ENCODE measurements at places on chromosomes 4 and X.

- DNase-seq = no peak
Observed at GRCh38 chrX:82756272-82756671, 751.8 kb upstream of the POU3F4 start.

DNA sequence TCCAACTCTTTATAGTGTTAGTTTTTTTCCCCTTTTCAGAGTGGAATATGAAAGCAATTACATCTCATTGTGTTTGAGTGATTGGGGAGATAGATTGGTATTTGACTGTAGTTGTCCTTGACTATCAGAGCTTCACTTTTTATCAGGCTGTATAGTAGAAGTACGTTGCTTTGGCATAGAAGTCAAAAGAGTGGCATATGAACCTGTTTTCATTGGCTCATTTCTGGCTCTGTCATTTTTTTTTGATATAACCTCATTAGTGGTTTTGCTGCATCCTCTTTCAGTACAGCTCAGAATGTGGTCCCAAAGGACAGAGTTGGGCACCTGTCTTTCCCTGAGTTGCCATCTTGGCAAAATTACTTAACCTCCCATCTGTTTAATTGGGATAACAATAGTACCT is 1.4 kb downstream of the TMA16 start:
- no peak for DNase-seq

- no peak for DNase-seq
Observed at GRCh38 chrX:145825896-145826295, 8.3 kb downstream of the SLITRK2 start.

DNA sequence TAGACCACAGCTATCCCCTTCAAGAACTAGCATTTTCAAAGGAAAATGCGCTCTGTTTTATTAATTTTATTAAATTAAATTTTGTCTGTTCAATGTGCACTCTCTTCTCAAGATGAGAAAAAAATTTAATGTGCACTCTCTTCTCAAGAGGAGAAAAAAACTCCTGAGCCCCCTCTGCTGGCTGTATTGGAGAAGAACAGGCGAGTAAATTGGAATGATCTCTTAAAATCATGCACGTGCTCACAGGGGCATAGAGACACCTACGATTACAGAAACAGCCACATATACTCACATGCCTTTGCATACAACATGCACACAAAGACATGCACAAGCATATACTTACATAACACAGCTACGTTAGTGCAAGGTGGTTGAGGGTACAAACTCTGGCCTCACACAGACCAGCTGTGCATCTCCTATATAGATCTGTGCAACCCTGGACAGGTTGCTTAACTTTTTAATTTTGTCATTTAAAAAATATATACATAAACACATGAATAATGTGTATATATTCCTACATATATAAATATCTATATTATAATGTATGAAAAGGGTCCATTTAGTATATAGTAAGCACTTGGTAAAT is 176.2 kb upstream of the CXorf66 start:
- DNase-seq = no peak

- no peak for DNase-seq
Observed at GRCh38 chr4:169359961-169360360, 89.2 kb upstream of the SH3RF1 start.

DNA sequence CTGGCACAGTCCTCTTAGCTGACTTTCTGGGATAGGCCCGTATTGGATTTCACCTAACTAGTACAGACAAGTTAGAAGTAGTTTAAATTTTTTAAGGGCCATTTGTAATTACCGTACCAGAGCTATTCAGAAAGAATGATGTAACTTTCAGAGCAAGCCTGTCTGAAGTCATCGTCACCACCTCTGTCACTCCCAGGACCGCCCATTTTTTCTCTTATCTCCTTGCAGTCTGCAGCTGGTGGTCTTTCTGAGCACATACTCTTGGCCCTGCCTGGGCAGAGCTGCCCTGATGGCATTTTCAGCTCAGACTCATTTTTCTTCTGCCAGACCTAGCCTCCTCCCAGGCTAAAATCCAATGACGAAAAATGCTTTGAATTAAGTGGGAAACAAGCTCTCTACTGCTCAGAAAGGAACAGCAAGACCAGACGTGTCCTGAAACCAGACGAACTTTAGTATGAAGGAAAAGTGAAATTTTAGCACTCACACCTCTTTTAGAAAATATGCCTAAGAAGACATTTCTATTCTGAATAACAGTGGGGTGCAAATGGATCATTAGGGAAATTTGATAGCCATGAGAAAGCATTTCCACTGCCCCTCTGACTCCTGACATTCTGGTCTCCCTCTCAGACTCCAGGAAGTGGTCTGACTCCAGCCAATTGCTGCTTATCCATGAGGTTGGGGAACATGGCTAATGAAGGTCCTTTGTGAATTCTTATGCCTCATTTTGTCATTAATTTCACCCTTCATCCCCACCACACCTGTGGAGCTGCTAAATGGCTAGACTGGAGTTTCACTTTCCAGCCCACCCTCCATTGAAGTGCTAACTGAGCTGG is 162.4 kb upstream of the GYPA start:
- no peak for DNase-seq

DNA sequence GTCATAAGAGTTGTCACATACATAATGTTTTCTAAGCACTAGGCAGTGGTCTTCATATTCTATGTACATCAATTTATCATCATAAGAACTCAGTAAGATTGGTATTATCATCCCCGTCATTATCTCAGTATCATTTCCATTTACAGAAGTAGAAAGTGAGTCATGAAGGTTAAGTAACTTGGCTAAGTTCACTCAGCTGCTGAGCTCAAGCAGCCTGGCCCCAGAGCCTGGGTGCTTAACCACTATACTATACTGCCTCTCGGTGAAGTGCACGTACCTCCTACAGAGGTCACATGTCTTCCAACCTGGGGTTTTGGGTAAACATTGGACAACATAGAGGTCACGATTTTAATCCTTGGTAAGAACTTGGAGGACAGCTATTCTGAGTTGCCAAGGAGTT is 161.5 kb upstream of the GATB start:
- DNase-seq = no peak

- DNase-seq = no peak
Observed at GRCh38 chr4:88196013-88196365, 37.5 kb upstream of the ABCG2 start.

DNA sequence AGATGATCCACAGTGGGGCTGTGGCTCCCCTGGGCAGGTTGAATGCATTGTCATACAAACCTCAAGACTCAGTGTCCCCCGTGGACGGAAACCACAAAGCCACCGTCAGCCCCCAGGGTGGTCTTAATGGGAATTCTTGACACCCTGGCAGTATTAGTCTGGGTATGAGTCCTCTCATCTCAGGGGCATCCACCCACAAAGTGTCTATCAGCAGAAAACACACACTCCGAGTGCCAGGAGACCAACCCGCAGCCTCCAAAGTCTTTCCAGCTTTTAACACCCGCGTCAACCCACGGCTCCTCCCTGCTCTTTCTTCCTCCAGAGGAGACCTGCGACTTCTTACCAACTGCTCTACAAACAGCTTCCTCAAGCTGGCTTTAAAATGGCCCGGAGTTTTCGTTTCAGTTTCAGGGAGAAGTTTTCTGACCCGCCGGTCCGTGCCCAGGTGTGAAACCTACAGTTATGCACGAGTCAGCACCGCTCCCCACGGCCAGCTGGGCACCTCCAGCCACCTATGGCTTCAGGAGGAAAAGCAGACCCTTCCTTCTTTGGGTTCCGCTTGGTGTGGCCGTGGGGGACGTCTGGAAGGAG is 14.4 kb upstream of the ASMTL start:
- DNase-seq = peak; percentile 58

DNA sequence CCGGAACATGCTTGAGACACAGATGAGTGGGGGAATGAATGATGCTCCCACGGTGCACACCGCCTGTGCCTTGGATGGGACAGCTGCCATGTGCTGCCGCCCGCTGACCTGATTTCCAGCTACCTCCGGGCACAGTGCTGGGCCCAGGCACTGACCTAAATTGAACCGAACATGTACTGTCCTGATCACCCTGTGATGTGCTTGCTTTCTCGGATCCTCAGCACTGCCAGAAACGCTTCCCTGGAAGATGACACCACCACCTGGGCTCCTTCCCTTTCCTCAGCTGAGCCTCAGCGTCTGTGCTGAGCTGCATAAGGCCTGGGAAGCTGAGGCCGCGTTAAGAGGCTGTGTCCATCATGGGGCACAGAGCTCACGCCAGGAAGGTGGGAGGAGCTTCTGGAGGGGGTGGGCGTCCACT is 39.3 kb upstream of the MXD4 start:
- DNase-seq = no peak

GRCh38 chr4:56906489-56907393 is 959 bp upstream of the REST start:
- DNase-seq = no peak

DNA sequence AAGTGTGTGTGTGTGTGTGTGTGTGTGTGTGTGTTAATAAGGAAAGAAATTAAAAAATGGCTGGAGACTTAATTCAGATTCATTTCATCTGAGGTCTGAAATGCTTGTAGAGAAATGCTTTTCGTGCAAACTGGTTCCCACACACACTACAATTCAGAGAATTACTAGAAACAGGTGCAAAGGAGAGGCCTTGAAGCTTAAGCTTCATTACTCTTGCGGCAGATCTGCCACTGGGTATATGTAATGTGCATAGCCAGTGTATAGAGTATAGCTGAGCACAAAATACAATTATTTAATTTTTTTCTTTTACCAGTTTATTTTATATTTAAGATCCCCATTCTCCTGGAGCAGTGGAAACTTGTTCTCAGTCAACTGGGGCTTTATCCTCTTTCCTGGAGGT is 31.8 kb upstream of the MAGEB10 start:
- no peak for DNase-seq

DNA sequence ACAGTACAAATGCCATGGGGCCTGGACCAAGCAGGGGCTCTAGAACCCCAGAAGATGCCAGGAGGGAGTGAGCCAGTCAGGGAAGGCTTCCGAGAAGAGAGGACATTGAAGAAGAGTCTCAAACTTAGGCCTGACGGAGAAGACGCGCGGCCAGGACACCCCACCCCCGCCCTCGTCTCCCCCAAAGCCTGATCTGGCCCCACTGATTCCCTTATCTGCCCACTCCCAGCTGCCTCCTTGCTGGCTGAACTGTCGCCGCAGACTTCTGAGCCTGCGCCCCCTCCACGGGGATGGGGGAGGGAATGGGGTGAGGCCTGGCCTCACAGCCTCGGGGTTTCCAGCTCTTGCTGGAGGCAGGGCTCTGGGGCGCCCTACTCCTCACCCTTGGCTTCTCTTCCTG is 3.6 kb upstream of the GATA1 start:
- no peak for DNase-seq

DNA sequence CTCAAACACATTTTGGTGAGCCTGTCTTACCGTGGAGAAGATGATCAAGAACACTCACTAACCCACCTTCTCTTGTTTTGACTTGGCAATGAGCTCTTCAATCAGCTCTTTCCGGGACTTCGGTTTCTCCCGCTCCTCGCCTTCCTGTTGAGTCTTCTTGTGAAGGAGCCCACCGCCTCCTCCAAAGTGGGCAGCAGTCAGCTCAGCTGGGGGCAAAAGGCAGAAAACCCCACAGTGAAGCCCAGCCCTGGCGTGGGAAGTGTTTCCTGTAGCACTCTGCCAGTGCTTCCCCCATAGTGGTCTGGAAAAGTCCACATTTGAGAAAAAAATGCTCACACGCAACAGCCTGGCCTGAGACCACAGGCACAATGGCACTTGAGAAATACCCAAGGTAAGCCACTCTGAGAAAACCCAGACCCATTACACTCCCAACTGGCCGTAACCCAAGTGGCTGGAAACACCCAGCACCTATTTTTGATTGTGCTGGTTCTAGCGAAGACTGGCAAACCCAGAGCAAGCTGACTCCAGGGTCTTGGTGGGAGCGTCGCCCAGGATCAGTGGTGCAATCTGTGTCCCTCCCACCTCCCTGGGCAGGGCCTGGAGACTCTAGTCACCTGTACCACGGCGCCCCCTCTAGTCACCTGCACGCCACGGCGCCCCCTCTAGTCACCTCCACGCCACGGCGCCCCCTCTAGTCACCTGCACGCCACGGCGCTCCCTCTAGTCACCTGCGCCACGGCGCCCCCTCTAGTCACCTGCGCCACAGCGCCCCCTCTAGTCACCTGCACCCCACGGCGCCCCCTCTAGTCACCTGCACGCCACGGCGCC is 8.6 kb downstream of the NOP14 start:
- DNase-seq = no peak

DNA sequence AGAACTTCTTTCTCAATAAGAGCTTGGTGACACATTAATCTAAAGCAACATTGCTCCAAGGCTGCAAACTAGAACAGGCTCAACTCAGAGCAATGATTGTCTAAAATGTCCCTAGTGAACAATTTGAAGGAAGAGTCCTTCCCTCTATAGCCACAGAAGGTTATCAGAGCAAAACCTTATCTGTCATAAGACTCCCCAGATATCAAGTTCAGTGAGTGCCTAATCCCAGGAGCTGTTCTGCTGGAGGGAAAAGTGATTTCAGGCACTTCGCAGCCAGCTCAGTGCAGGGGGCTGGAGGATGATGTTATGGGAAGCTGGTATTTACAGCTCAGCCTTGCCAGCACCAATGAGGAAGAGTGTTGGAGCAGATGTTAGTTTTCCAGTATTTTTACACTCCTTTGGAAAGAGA is 497.5 kb downstream of the INPP4B start:
- DNase-seq = no peak

GRCh38 chr4:3522651-3523050 is 9.6 kb downstream of the LRPAP1 start:
- no peak for DNase-seq

DNA sequence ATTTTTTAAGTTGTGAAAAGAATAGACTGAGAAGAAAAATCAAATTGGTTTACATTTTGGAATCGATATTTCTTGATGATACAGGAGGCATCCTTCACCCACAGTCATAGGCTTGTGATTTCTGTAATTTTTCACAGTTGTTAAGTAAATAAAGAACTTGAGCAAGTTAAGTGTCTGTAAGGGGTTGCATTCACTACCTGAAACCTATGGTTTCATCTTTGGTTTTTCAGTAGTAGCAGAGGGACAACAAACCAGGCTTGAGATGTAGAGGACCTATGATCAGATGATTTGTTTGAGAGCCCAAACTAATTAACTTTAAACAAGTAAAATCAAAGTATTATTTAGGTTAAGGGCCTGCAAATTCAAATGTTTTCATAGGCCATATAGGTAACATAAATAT is 175.6 kb downstream of the KLHL4 start:
- DNase-seq = no peak

DNA sequence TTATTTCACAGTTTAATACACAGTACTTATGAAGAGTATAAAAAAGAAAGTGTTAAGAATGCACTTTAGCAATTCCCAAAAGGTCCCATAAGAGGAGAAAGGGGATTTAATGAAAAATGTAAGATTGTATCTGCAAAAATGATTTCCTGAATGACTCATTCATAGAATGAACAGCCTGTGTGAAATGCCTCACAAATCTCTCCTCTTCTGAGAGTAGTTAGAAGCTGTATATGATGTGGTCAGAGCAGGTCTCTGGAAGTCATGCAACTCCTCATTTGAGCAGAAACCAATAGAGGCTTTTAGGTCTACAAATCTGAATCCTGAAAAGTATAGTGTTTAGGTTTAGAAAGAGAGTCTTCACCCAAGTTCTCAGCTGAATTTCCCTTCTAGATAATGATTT is 381.3 kb upstream of the INTU start:
- DNase-seq = no peak

DNA sequence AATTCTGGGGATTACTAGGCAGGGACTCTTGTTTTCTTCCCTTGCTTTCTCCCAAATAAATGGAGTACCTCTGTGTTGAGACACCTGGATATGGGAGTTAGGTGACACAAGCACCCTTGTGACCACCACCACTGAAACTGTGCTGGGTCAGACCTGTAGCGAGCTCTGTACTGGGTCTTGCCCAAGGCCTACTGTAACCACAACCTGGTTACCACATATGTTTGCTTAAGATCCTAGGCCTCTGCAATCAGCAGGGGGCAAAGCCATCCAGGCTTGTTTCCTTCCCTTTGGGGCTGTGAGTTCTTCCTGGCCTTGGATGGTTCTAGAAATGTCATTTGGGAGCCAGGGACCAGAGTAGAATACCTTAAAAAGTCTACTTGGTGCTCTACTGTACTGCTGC is 49.4 kb downstream of the LPAR4 start:
- no peak for DNase-seq
